ENCODE measurements at places on chromosomes 16 and 17. TPM values are rescaled to one million over a fixed set of nuclear protein-coding genes. Genes with fewer than 3 reads are reported as not detected.

FAHD1 gene
- total RNA-seq, result 12.9 TPM

ZNF213 gene
- 11.1 TPM for total RNA-seq

KRT12 gene
- not detected for total RNA-seq

ATP1B2 gene
- not detected for total RNA-seq

TMEM220 gene
- 0.42 TPM for total RNA-seq
